SK-MEL-5 (cell line): ENCODE measurements at places on chromosomes 3 and 15.

GRCh38 chr3:49133226-49133951 lies 539 bp upstream of the LAMB2 start:
- DNase-seq, result peak; percentile 84

- DNase-seq, result peak; percentile 76
Measured at GRCh38 chr15:78422571-78423340, 15.3 kb upstream of the IREB2 start.

DNA sequence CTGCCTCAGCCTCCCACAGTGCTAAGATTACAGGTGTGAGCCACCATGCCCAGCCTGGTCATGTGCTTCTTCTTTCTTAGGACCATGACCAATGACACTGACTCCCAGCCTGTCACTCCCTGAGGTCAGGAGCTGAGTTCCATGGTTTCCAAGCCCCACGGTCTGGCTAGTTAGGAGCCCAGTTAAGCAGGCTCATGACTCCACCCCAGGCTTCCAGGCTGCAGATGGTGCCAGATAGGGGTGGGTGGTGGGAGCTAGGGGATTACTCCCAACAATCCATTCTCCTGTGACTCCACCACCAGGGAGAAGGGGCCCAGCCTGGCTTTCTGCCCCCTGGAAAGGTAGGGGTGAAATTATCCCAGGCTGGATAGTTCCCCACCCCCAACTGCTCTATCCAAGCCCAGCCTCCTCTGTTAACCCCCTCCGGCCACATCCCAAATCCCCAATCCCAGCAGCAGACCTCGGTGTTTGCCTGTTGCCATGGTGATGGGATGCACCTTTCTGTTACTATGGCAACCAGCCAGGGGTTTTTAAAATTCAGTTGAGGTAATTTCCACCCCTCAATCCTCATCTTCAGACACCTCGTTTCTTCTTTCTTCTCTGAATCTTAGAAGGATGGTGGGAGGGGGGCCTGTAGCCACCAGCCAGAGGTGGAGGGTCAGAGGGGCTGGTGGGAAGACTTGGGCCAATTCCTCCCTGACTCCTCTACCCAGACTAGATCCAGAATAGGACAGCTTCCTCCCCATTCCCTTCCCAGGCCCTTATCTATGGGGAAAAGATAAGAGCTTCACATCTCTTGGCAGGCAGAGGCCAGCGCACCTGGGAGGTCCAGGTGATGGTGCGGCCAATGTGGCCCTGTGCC lies 22.5 kb upstream of the SEMA3F start:
- no peak for DNase-seq

DNA sequence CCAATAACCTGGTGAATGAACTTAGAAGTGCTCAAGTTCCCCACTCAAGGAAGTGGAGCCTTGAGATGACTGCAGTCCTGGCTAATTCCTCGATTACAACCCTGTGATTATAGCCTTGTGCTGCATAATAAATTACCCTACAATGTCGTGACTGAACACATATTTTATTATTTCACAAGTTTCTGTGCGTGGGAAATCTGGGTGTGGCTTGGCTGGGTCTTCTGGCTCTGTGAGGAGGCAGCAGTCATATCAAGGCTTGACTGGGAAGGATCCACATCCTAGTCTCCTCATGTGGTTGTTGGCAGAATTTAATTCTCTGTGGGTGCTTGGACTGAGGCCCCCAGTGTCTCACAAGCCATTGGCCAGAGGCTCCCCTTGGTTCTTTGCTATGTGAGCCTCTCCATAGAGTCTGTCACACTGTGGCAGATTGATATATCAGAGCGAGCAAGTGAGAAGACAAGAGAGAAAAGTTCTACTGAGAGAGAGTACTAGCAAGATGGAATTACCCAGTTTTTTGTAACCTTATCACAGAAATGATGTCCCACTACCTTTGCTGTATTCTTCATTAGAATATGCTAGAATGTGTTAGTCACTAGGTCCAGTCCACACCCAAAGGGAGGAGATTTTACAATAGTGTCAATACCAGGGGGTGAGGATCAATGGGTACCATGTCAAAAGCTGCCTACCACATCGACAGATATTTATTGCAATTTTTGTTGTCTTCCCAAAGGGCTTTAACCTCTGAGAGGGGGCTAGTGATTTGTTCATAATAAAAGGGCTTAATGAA lies 102.8 kb upstream of the TBC1D5 start:
- no peak for DNase-seq

DNA sequence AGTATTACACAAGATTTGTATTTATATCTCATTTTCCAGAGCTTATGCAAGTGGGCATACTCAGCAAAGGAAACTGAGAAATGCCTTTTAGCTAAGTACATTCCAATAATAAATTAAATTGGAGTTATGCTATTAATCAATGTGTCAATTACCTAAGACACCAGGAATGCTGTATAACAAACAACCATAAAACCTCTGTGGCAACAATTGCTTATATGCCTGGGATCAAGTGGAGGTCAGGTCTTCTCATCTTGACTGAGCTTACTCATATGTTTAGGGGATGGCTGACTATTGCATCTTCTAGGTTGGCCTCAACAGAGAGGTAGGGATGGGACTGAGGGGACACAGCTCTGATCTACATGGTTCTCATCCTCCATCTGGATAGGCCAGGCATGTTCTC lies 30.7 kb downstream of the CD200R1L start:
- no peak for DNase-seq

- no peak for DNase-seq
Measured at GRCh38 chr15:65210770-65211481, at the start of gene CILP. TSS of gene CILP (minus strand) at chr15:65211473. CDS start at chr15:65209755, 1,718 bp downstream.
